ENCODE measurements at places on chromosomes 2 and 18.

GRCh38 chr18:79952456-79952995 is 1.1 kb upstream of the SLC66A2 start:
- DNase-seq = no peak

- no peak for DNase-seq
These were observed 120.3 kb downstream of the RDH14 start for GRCh38 chr2:18440141-18440661.

DNA sequence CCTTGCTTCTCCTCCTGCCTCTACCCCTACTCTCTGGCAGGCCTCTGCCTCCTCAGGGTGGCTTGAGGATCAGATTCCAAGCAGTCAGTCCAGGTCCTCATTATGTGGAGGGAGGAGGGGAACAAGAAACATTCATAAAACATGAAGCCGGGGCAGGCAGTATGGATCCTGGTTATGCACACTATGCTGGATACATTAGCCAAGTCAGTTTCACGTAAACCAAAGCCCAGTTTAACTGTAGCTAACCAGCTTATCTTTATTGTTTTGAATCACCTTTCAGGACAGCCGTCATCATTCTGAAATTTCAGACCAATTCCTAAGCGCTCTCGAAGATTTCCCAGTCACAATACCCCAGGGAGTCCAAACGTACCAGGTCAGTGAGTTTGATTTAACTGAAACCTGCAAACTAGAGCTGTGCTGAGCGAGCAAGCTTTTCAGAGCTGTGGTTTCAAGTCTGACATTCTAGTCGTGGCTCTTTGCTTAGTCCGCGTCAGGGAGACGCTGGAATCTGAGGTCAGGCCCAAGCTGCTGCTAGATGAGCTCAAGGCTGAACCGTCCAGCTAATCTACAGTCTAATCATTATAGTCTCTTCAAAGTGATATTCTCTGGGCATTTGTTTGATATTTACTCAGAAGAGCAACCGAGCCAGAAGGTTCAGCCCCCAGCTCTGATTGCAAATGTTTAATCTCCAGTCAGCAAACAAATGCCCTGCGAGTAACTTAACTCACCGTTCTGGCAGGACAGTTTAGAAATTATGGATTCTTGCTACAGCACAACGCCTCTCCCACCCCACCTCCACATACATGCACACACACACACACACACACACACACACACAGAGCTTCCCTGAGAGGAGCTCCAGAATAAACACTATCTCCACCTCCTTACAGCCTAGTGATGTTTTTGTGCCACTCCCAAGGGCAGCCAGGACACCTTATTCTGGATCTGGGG is 63.8 kb upstream of the BZW1 start:
- DNase-seq = no peak

DNA sequence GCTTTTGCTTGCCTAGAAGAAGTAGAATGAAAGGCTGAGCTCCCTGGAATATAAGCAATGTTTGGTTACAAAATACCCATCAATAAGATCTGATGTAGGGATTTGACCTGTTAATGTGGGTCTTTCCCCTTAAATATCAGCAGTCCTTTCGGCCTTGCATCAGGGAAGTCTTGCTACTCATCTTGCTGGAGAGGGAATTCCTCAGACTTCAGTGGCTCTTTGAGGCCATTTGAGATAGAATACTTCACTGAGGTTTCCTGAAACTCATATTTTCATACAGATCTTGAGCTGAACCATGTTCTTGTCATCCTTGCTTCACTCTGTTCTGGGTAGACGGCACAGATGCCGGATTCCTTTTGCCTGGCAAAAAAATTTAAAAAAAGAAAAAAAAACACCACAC is 3.9 kb downstream of the TWIST2 start:
- DNase-seq = no peak

DNA sequence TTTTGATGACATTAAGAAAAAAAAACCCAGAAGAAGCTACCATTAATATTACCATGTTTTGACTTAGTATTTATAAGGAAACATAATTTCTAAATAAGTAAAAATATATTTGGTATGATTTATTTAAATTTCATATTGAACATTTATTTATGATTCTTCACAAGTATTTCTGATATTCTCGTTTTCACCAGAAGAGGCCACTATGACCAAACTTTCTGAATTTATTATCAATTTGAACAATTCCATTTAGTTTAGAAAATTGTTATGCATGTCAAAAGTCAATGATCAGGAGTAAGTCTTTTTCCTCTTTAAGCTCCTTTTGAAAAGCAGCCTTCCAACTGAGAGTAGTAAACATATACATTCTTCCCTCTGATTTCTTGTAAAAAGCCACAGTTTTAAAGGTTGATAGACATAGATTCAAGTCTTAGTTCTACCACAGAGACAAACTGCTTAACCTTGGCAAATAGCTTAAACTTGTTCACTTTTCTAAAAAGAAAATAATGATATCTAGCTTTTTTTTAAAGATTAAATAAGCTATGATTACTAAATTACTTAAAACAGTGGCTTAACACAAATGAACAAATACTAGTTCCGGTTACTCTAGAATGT is 329.9 kb downstream of the TRIB2 start:
- no peak for DNase-seq

- DNase-seq = no peak
These were observed 137.1 kb downstream of the LCLAT1 start for GRCh38 chr2:30584116-30584515.

DNA sequence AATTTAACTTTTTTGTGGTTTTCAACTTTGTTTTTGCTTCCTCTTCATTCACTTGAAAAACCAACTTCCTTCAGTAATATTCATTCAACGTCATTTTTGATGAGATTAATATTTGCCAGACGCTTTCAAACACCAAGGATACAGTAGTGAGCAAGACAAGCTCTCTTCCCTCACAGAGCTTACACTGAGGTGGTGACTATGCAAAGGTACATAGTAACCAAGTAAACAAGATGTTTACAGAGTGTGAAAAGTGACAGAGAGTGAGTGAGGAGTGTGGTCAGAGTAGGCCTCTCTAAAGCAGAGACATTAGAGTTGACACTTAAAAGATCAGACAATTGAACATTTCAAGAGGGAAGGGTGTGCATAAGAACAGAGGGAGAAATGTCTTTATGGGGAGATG is 155.5 kb downstream of the TMEM247 start:
- no peak for DNase-seq

GRCh38 chr2:64863097-64863820 is 125.9 kb upstream of the SLC1A4 start:
- no peak for DNase-seq

- DNase-seq = no peak
These were observed 40.3 kb downstream of the EXOC6B start for GRCh38 chr2:72785517-72785916.

DNA sequence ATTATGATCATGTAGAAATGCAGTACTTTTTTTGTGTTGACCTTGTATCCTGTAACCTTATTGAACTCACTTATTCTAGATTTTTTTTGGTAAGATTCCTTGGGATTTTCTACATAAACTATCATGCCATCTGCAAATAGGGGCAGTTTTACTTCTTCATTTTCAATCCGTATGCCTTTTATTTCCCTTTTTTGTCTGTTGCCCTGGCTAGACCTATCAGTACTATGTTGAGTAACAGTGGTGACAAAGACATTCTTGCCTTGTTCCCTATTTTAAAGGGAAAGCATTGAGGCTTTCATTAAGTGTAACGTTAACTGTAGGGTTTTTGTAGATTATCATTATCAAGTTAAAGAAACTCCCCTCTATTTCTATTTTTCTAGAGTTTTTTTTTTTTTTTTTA is 92.3 kb downstream of the LYPD1 start:
- no peak for DNase-seq

DNA sequence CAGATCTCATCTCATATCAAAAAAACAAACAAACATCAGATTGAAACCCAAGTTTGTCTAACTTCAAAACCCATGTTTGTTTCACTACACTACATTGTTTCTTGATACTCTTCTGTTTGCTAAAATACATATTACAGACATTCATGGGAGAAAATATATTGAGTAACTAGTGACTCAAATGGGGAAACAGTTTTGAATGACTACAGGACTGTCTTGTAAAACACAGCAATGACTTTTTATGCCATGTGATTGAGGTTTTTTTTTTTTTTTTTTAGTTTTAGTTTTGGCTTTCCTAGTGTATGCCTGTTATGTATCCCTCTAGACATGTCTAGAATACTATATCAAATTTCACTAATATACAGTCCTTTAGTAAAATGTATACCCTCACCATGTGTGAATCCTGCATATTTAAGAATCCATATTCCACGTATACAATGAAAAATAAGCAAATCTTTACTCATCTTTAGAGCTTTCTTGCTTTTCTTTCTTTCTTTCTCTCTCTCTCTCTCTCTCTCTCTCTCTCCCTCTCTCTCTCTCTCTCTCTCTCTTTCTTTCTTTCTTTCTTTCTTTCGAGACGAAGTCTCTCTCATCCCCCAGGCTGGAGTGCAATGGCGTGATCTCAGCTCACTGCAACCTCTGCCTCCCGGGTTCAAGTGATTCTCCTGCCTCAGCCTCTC is 46.6 kb upstream of the SERTAD2 start:
- DNase-seq = no peak
